ENCODE measurements at places on chromosomes 16 and 17.

DNA sequence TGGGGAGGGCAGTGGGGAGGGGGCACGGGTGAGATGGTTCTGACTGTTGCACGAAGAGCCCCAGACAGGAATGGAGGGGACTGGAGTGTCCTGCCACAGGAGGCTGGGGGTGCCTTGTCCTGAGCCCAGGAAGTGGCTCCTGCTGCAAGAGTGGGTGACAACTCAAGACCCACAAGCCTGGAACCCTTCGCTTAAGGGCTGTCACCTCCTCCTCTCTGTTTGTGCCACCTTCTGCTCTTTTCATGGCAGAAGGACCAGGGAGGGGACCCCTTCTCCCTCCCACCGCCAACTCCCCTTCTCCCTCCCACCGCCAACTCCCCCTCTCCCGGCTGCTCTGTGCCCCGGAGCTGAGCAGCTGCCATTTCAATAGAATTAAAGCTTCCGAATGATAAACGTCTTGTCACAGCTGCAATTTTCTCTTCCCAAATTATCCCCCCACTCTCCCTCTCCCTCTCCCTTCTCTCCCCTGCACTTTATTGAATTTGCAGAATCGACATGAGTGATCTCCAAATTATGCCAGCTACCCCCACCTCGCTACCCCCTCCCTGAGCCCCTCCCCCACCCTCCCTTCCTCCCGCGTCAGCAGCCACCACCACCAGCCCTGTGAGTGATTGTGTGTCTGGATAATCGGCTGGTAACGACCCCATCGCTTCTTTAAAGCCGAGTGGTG lies 13.7 kb downstream of the GJD3 start:
- no peak for DNase-seq

- no peak for DNase-seq
These were observed 30.2 kb downstream of the LLGL2 start for GRCh38 chr17:75555679-75556153.

- DNase-seq: no peak
These were observed 21.5 kb upstream of the RFFL start for GRCh38 chr17:35084987-35085386.

GRCh38 chr17:5236938-5237540 lies 2.4 kb upstream of the SCIMP start:
- no peak for DNase-seq

DNA sequence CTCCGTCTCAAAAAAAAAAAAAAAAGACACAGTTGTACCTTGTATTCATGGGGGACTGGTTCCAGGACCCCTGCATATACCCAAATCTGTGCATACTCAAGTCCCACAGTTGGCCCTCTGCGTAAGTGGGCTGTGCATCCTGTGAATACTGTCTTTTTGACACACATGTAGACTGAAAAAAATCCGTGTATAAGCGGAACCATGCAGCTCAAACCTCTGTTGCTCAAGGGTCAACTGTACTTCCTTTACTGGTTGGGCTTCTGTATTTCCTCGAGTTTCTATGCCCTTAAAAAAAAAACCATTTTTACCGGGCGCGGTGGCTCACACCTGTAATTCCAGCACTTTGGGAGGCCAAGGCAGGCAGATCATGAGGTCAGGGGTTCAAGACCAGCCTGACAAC lies 52.3 kb downstream of the GRB2 start:
- no peak for DNase-seq

GRCh38 chr17:17416007-17416399 lies 60.8 kb upstream of the MED9 start:
- peak; percentile 57 for DNase-seq

GRCh38 chr17:49567871-49568694 lies 7.6 kb upstream of the NXPH3 start:
- peak; percentile 67 for DNase-seq

- DNase-seq: no peak
These were observed 124.5 kb downstream of the PRKCB start for GRCh38 chr16:23960081-23960885.

DNA sequence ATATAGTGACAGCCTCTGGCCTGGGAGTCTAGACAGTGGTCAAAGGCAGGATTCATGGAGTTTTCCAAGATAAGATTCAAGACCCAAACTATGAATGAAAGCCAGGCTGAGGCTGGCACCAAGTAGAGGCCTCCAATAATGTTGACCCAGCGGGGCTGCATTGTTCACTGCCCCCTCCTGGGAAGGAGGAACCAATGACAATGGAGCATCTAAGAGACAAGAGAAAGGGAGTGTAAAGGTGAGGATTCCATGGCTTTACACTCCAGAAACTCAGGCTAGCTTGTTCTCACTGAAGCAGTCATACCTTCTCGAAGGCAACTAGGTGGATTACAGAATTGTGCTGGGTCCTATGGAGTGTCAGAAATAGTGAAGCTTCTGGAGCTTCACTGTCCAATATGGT lies 380.3 kb downstream of the WWOX start:
- no peak for DNase-seq

DNA sequence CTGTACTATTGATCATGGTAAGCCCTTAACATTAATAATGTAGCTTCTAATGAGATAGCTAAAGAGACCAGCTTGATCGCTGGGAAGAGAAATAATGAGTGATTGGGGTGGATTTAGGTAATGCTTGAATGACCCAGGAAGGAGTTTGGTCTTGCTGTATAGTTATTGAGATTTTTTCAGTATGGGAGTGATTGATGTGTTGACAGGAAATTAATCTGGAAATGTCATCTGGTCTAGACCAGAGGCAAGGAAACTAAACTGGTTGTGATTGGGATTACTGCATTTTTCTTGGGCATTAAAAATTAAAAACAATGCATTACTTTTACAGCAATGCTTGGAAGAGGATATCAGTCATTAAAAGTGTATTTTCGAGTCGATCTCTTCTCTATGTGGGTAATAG lies 11.8 kb downstream of the TEFM start:
- no peak for DNase-seq

- DNase-seq: no peak
These were observed 15.3 kb downstream of the KLHL36 start for GRCh38 chr16:84663433-84664101.

GRCh38 chr16:68689921-68690320 lies 44.8 kb downstream of the CDH3 start:
- DNase-seq: no peak

DNA sequence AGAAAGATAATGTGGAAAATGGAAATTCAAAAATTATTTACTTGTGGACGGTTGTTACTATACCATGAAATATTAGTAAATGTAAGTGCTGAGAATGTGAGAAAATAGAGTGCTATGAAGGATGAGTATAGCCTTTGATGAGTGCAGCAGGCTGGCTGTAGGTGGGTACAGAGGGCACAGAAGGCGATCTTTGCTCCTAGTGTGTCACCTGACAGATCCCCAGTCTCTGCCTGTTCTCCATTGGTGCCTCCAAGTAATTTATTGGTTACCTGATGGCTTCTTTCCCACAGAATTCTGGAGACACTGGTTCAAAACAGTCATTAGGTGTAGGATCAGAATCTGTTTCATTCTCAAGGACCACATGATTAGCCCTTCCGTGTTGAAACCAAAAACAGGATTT lies 28.9 kb downstream of the ABCA9 start:
- no peak for DNase-seq

DNA sequence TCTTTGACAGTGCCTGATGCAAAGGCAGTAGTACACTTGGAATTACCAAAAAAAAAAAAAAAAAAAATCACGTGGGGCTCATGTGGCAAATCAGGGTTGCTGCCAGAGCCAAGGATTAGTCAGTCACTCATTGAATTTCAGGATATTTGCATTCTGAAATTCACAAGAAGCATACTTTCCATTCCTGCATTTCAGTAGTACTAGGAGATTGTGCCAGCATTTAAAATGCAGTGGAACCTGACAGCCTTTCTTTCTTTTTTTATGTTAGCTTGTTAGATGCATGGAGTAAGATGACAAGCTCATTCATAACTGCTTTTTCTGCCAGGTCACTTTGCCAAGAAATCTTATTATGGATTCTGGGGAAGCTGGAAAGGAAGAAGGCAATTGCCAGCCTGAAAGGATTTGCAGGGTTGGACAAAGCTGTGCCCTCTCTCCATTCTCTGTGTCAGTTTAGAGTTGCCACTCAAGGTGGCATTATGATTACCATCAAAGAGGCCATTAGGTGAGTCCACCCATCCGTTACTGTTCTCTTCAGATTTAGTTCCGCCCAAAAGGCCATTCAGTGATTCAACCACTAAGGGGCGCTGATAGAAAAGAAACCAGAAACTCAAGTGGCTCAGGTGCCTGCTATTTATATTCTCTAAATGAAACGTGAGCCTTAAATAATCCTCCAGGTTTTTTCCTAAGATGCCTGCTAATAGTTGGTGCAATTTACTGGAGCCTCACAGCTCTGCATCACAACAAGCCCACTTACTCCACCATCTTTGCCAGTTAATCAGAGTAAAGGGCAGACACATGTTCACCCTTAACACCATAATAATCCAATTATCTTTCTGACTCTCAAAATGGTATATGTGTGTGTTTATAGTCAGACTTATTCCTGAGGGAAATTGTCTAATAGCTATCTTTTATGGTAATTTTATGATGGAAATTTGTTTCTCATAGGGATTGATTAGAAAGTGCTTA lies 59.0 kb downstream of the TANGO6 start:
- DNase-seq: peak; percentile 59

- DNase-seq: no peak
These were observed 43.5 kb downstream of the GRB7 start for GRCh38 chr17:39781031-39781860.

DNA sequence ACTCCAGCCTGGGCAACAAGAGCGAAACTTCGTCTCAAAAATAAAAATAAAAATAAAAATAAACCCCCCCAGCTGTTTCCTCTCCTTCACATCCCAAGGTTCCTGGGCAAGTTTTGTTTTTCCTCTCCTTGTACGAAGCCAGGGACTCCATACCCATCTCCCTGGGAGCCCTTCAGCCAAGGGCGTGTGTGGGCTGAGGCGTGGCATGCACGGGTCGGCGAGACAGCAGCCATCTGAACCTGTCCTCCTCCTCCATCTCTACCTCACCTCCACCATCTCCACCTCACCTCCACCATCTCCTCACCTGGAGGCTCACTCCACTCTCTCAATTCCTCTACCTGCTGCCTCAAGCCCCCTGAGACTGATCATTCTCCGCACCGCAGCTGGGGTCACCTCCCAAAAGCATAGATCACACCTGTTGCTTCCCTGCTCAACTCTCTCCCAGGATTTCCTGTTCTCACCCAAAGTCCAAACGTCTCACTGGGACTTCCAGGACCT lies 16.9 kb downstream of the AANAT start:
- no peak for DNase-seq

DNA sequence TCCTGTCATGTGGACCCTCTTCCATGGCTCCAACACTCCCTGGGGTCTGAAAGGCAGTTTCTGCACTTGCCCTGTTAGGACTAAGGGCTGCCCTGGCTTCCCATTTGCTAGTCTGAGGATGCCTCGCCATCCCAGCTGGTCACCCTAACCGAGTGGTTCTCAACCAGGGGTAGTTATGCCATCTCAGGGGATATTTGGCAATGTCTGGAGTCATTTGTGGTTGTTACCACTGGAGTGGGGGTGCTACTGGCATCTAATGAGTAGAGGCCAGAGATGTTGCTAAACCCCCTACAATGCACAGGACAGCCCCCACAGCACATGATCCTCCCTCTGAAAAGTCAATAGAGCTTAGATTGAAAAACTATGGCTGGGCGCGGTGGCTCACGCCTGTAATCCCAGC lies 26.9 kb upstream of the CDH1 start:
- DNase-seq: no peak

- no peak for DNase-seq
These were observed 29.7 kb upstream of the ZNF750 start for GRCh38 chr17:82869536-82869935.

DNA sequence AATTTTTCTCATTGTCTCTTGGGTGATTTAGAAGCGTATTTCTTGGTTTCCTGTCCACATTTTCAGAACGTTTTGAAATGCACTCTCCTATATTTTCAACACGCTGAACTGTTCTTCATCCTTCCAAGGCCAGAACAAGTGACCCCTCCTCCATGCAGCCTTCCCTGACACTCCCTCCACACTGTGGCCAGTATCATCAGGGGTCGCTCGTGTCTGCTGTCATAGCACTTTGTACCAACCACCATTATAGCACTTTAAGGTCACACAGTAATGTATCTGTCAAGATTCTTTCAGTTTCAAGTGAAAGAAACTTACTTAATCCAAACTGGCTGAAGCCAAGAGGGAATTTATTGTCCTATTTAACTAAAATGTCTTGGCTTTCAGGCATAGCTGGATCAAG lies 17.5 kb upstream of the IL21R start:
- DNase-seq: no peak

- no peak for DNase-seq
These were observed 51.6 kb downstream of the ACTG1 start for GRCh38 chr17:81460856-81461460.

DNA sequence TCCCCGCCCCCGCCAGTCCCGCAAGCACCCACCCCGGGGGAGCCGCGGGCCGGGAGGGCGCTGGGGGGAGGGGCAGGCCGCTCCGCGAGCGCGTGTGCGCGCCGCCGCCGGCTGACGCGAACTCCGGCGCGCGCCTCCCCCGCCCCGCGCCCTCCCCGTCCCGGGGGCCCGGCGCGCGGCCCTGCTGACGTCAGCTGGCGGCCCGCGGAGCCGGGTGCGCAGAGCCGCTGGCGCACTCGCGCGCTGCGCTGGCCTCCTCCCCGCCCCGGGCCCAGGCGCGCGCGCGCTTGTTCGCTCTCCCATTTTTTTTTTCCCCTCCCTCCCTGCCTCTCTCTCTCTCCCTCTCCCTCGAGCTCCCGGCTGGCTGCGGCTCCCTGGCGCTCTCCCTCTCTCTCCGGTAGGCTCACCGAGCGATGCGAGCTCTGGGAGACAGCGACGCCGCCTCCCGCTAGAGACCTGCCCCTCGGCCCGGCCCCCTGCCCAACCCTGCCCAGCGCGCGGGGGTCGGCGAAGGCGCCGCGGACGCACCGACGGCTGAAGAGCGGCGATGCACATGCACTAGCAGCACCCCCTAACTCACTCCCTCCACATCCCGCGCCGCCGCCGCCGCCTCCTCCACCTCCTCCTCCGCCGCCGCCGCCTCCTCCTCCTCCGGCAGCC lies at the start of gene GNAO1:
Gene GNAO1, plus strand, starts transcription at position 334 of the 660 bp plus-strand sequence. CDS start 747 bp downstream, outside the sequence.
- DNase-seq: peak; percentile 3

GRCh38 chr17:30520882-30521281 lies 43.7 kb downstream of the GOSR1 start:
- DNase-seq: no peak

DNA sequence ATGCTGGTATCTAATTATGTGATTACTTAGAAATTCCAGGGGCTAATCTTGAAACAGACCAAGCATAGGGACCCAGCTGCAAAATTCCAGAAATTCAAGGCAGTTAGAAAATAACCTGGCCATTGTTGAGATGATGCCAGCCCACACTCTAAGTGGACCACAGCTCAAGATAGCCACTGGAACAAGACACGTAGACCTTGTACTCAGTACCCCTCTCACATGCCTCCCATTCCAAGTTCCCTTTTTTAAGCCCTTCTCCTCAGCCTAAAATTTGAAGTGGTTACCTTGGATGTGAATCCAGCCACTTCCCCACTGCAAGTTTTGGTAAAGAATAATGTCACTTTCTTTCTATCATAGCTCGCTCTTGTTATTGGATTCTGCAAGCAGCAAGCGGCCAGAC lies 4.1 kb upstream of the ZNF19 start:
- DNase-seq: no peak

All from fibroblast of the conjunctiva (primary cell).